ENCODE measurements at places on chromosomes 12 and 14.

- DNase-seq, result no peak
Observed at GRCh38 chr14:32430326-32430725, 101.2 kb downstream of the AKAP6 start.

DNA sequence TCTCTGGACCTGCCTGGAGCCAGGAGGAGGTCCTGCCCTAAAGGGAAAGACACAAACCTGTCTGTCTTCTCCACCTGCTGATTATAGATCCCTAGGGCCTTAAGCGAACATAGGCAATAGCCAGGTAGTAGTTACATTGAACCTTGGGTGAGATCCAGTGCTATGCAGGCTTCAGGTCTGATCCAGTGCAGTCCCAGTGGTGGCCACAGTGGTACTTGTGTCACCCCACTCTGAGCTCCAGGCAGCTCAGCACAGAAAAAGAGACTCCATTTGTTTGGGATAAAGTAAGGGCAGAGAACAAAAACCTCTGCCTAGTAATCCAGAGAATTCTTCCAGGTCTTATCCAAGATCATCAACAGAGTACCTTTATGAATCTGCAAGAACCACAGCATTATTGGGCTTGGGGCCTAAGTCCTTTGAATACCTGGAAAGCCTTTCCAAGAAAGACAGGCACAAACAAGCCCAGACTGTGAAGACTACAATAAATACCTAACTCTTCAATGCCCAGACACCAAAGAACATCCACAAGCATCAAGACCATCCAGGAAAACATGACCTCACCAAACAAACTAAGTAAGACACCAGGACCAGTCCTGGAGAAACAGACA lies 60.4 kb upstream of the KTN1 start:
- DNase-seq, result peak; percentile 6

GRCh38 chr12:29702972-29703371 lies 80.8 kb downstream of the TMTC1 start:
- DNase-seq, result no peak

GRCh38 chr14:74510959-74511409 lies 17.4 kb downstream of the ISCA2 start:
- no peak for DNase-seq

DNA sequence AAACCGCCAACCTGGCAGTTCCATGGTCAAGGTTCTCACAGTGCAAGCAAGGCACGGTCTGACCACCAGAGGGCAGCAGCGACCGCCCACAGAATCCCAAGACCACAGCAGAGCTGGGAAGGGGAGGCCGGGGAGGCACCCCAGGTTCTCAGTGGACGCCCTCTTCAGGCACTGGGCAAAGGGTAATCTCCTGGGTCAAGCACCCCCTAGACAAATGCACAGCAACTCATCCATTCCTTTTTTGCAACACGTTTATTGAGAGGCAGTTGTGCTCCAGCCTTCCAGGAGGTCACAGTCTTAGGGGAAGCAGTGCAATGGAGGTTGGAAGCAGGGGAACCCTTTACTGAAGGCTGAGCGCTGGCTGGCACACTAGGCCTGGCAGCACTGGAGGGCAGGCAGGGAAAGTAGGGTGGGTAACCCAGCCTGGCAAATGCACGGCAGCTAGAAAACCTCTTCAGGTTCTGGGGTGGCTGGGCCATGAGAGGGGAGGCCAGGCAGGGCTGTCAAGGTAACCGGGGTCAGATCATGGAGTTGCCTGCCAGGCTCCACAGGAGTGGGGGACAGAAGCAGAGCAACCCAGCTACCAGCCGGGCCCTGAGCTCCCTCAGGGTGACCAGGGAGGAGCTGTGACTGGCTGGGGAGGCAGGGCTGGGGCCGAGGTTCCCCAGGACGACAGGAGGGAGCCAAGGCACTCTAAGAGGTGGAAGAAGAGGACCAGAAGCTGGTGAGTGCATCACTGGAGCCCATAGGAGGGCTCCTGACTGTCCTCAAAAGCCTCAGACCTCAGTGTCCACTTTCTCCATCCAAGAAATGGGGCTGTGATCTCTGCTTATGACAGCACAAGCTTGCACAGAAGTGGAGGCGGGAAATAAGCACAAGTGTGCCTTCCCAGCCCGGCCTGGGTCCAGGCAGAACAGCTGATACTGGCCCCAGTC lies 1.8 kb upstream of the RHOF start:
- peak; percentile 63 for DNase-seq

- no peak for DNase-seq
Observed at GRCh38 chr14:97315790-97316189, 518.6 kb downstream of the VRK1 start.

GRCh38 chr14:106185837-106186233 lies 659.5 kb downstream of the TMEM121 start:
- DNase-seq, result no peak

- DNase-seq, result no peak
Observed at GRCh38 chr14:87690076-87690613, 302.8 kb downstream of the GALC start.

DNA sequence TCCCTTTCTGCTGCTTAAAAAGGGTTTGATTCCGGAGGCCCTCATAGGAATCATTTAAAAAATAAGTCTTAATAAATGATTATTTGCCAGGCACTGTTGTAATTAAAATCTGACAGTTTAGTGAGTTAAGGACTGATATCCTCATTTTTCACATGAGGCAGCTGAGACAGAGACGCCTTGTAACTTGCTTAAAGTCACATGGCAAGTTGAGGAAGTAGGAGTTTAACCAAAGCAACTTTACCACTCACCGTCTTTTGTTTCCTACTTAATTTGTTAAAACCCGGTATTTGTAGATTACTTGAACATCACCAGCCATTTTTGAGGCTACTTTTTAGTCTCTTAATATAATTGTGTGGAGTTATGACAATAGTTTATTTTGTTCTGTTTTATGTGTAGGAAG lies 2.4 kb downstream of the TIGAR start:
- DNase-seq, result no peak

DNA sequence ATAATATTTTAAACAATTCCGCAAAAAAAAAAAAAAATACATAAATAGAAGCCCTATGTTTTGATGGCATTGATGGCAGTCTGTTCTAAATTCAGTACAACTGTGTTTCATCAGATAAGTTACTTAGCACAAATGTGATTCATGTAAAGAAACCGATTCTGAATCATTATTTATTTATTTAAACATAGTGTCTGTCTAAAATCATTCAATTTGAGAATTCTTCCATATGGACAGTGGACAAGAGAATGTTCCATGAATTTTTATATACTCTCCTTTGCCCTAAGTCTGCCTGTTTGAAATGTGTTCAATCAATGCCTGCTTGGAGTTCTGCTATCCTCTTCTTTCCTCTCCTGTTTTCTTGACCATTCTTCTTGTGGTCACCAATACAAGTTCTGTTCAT lies 126.5 kb downstream of the PDE3A start:
- DNase-seq, result no peak

- no peak for DNase-seq
Observed at GRCh38 chr12:54215989-54216796, 27.4 kb upstream of the SMUG1 start.

GRCh38 chr14:60164404-60164711 lies 840 bp downstream of the DHRS7 start:
- peak; percentile 74 for DNase-seq

- DNase-seq, result peak; percentile 55
Observed at GRCh38 chr14:59356312-59356711, 108.9 kb downstream of the GPR135 start.

DNA sequence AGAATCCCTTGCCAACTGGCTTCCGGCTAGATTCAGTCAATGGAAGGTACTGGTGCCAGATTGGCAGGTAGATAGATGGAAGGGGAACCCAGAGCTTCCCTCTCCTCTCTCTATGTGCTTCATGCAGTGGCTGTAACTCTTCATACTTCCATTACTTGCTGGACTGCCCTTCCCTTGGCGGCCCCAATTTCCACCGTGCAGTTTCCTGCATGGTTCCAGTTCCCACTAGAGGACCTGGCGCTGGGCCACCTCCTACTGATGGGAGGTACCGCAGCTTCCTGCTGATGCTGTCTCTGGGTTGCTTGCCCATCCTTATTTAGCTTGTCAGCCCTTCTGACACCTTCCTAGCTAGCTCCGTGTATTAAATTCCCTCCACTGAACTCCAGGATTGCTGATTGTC lies 226.4 kb downstream of the ANO2 start:
- no peak for DNase-seq

- DNase-seq, result no peak
Observed at GRCh38 chr14:21078287-21078686, 8.2 kb downstream of the ARHGEF40 start.

GRCh38 chr12:122467983-122468382 lies 32.7 kb downstream of the ZCCHC8 start:
- DNase-seq, result peak; percentile 82

GRCh38 chr12:129571901-129572494 lies 331.8 kb downstream of the TMEM132D start:
- no peak for DNase-seq

GRCh38 chr12:45049912-45050750 lies 768 bp downstream of the DBX2 start:
- no peak for DNase-seq

GRCh38 chr14:94582199-94582750 lies 1.0 kb downstream of the SERPINA5 start:
- no peak for DNase-seq

- no peak for DNase-seq
Observed at GRCh38 chr14:30252151-30252550, 306.8 kb upstream of the G2E3 start.

DNA sequence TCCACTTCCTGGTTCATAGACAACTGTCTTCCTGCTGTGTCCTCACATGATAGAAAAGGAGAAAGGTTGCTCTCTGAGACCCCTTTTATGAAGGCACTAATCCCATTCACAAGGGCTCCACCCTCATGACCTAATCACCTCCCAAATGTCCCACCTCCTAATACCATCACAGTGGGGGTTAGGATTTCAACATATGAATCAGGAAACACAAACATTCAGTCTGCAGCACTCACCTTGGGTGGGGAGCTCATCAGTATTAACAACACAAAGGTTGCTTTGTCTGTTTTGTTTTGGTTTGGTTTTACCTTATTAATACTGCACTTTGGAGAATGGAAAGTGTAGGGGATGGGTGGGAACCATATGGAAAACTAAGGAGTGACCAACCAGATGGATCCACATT lies 10.5 kb upstream of the SMCO2 start:
- no peak for DNase-seq

GRCh38 chr14:81679226-81679625 lies 145.6 kb upstream of the SEL1L start:
- DNase-seq, result no peak

GRCh38 chr14:56805992-56806727 lies 4.1 kb downstream of the OTX2 start:
- no peak for DNase-seq

DNA sequence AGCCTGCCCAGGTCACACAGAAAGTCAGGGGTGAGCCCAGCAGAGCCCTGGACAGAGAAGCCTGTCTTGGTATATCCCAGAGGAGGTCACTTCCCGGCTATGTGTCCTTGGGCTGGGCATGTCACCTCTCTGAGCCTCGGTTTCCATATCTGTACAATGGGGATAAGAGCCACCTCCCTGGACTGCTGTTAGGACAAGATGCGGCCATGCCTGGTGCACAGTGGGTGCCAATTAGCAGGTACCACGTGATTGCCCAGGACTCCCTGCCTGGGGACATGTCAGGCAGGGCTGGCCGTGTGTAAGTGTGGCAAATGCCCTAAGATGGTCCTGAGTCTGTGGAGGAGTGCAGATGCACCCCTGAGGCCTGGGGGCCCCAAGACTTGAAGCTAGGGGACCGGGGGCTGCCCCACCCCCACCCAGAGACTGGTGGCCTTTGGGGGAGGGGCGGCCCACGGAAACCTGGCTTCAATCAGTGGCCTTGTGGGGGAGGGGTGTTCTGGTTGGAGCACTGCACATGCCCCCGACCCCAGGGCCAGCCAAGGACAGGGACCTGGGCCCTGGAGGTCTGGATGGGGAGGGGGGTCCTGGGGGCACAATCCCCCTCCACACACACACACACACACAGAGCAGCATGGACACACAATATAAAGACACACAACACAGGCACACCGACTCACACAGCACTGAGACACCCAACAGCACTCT lies 878 bp downstream of the TMEM119 start:
- DNase-seq, result no peak

DNA sequence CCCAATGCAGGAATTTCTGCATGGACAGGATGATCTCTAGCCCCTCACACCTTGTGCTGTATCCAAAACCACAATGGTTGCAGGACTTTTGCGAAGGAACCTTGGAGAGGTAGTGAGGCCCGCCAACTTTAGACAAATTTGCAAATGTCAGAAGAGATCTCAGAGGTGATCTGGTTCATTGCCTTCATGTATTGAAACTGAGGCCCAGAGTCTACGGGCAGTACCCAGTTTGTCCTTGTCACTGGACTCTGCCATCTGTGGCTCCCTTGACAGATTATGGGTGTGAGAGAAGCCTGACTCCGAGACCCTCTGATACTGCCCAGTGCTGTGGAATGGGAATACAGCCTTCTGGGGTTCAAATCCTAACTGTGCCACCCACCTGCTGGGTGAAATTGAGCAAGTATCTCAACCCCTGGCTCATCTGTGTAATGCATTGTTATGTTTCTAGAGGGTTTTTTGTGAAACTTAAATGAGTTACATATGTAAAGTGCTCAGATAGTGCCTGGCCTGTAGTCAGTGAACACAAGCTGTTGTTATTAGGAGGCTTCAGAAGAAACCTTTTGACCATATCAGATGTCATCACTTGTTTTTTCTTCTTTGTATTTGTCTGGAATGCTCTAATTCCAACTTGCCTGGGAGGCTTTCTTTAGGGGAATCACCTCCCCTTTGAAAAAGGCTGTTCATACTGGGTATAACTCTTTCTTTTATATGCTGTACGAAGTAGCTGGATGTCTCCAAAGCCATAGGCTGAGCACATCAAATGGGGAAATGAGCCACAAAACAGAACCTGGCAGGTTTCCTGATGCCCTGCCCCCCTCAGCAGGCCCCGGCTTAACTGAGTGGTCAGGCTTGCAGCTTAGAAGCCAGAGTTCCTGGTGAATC lies 71.4 kb upstream of the SRSF5 start:
- DNase-seq, result no peak

GRCh38 chr14:97462081-97462480 lies 664.9 kb downstream of the VRK1 start:
- no peak for DNase-seq
